Sigmoid colon (tissue), 7 donors: ENCODE measurements at places on chromosomes 13 and 19. TPM values are rescaled to one million over a fixed set of nuclear protein-coding genes. Genes with fewer than 3 reads are reported as not detected.
A peak's percentile ranks its signal among the peaks of the same experiment; 100 is the strongest.

DNA sequence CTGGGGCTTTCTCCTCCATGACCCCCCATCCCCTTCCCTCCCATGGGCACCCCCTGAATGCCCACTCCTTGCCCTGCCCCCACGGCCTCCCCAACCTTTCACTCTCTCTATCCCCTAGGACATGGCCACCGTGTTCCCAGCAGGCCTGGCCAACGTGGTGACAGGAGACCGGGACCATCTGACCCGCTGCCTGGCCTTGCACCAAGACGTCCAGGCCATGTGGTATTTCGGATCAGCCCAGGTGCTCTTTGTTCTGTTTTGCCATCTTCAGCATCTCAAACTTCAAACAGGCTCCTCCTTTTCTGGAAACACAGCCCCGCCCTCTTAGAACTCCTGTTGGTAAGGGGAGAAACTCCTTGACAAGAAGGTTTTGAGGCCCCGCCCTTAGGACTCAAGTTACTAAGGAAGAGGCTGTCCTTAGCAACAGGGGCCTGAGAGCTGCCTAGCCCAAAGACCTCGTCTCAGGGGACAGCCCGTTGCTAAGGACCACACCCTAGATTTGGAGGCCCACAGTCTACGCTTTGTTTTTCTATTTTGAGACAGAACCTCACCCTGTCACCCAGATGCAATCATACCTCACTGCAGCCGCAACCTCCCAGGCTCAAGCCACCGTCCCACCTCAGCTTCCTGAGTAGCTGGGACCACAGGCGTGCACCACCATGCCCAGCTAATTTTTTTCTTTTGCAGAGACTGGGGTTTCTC, 5.1 kb upstream of the FLT3LG start:
- H3K27ac ChIP-seq: peak overlapping the region; percentile 73
- H3K4me3 ChIP-seq: no peak overlapping the region
- H3K4me1 ChIP-seq: peaks cover 5% of the 10 kb centered on the region
- no peaks in the 10 kb centered on the region for H3K27me3 ChIP-seq
- DNase-seq: peak; percentile 91

Gene TDRD12
- total RNA-seq: not detected

Gene ASF1B
- 2.0 TPM for total RNA-seq

DNA sequence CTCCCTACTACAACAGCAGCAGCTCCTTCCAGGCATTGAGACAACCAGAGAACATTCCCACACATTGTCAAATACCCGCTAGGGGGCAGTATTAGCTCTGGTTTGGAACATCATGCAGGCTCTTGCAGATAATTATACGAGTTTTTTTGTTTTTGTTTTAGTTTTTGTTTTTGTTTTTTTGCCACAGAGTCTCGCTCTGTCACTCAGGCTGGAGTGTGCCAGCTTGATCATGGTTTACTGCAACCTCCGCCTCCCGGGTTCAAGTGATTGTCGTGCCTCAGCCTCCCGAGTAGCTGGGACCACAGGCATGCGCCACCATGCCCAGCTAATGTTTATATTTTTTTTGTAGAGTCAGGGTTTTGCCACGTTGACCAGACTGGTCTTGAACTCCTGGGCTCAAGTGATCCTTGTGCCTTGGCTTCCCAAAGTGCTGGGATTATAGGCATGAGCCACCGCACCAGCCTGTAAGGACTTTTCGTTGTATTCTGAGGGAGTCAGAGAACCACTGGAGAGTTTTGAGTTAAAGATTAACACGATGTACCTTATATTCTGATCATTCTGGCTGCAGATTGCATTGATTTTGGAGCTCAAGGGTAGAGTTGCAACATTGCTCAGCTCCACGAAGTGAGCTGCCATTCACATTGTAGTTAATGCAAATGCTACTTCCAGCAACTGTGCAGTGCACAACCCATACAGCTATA, 41.7 kb upstream of the CEACAM20 start:
- no peaks in the 10 kb centered on the region for H3K4me1 ChIP-seq
- no peaks in the 10 kb centered on the region for H3K36me3 ChIP-seq
- no peaks in the 10 kb centered on the region for H3K27me3 ChIP-seq
- no peak overlapping the region for H3K4me3 ChIP-seq

Gene GRWD1
- 12.5 TPM for total RNA-seq

DNA sequence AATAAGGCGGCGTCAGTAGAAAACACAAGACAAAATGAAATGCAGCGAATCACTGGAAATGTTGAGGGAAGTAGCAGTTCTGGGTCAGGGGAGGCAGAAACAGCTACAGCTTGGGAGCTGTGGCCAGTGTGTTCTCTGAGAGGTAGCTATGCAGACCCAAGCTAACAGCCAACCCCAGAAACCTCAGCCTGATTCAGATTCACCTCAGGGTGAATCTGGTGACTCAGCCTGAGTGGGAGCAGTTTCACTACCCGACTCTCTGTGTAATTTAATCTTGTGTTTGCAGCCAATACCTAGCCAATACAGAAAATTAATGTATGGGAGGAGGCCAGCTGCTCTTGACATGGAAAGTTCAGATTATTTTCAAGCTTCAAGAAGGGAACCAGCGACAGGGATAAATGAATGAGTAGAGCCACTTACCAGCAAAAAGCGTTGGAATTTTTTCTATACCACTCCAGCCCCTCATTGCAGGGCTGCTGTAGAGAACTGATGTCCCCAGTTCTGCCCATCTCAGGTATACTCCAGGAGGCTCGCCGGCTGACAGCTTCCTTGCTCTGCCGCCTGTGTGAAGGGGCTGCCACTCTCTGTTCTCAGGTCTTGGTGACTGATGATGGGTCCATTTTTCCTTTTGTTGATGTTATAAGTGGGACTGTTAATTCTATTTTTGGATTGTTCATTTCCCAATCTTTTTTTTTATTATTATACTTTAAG, 8.9 kb downstream of the IGFL3 start:
- H3K36me3 ChIP-seq: no peaks in the 10 kb centered on the region
- no peaks in the 10 kb centered on the region for H3K27me3 ChIP-seq
- H3K27ac ChIP-seq: peak overlapping the region; percentile 47

Gene ZNF682
- 2.5 TPM for total RNA-seq

GRCh38 chr13:63408331-63409189, 1992.9 kb upstream of the PCDH20 start:
- H3K4me1 ChIP-seq: peaks cover 8% of the 10 kb centered on the region
- no peak overlapping the region for H3K4me3 ChIP-seq
- H3K27ac ChIP-seq: no peak overlapping the region
- DNase-seq: no peak

DNA sequence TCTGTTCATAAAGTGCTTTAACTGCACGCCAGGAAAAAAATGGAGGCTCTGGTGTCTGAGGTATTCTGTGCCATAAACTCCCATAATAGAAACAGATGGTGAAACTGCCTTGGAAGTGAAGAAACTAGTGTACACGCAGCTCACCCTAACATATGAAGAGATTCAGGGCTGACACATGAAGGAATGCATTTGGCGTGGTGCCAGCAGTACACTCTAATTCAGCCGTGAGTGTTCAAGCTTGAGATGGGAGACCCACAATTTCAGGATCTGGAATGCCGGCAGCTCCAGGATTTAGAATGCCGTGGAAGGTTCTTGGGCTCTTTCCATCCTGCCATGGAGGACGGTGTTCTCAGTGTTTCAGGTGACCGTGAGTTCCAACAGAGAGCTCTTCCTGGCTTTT, 478.4 kb downstream of the TSHZ3 start:
- H3K27ac ChIP-seq: no peak overlapping the region
- DNase-seq: no peak

Gene CD320
- 29.9 TPM for total RNA-seq

DNA sequence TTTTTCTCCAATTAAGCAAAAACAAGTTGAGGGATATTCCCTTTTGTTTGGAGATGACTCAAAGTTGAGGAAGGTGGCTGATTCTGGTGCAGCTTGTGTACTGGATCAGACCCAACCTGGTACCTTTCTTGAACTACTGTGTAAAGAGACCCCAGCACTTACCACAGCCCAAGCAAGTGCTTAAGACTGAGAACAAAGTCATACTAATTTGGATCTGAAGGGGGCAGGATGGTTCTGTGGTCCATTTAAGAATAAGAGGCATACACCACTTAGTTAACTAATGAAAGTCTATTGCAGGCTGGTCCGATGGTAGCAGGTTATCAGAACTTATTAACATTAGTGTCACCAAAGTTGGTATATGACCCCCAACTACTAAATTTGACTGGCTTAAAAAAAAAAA, 6.3 kb downstream of the THSD1 start:
- H3K4me1 ChIP-seq: no peaks in the 10 kb centered on the region
- no peaks in the 10 kb centered on the region for H3K27me3 ChIP-seq
- H3K36me3 ChIP-seq: no peaks in the 10 kb centered on the region
- no peak overlapping the region for H3K27ac ChIP-seq
- no peak for DNase-seq

GRCh38 chr13:21232196-21232595, 55.7 kb downstream of the MRPL57 start:
- no peak overlapping the region for H3K27ac ChIP-seq
- no peak overlapping the region for H3K4me3 ChIP-seq
- H3K4me1 ChIP-seq: no peaks in the 10 kb centered on the region
- H3K36me3 ChIP-seq: no peaks in the 10 kb centered on the region

DNA sequence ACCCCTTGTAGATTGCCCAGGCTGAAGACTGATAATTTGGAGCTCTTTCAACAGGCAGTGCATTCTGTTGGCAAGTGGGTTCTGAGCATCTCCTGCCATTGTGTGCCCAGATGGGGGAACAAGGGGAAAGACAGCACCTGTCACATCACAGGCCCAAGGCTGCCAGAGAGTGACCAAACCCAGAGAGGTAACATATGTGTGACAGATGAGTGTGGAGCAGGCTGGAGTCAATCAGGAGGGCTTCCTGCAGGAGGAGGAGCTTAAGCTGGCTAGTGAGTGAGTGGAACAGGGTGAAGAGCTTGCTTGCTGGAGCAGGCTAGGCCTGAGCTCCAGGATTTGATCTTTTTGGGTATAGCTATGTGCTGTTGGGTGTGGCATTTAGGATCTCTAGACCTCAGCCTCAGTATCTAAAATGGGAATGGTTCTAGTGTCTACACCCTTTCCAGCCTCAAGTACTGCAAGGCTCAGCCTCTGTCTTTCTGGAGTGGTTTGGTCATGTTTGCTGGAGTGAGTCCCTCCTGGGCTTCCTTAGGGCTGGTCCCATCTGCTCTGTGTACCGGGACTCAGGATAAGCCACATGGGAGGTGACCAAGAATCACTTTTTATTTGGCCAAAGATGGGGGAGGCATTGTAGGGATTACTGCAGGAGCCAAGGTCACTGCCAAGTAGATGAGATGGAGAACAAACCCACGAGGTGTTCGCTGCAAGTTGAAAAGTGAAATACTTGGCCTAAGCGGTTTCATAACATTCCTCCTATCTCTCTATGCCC, 152.4 kb upstream of the TSHZ3 start:
- H3K27me3 ChIP-seq: no peaks in the 10 kb centered on the region
- no peak overlapping the region for H3K27ac ChIP-seq
- DNase-seq: no peak
- no peaks in the 10 kb centered on the region for H3K4me1 ChIP-seq
- H3K4me3 ChIP-seq: no peak overlapping the region
- H3K36me3 ChIP-seq: no peaks in the 10 kb centered on the region

- no peak overlapping the region for H3K4me3 ChIP-seq
- H3K36me3 ChIP-seq: no peaks in the 10 kb centered on the region
- no peak for DNase-seq
Measured at GRCh38 chr13:24709186-24709913, 29.1 kb downstream of the ATP12A start.

- peaks cover 20% of the 10 kb centered on the region for H3K4me1 ChIP-seq
- H3K27ac ChIP-seq: peak overlapping the region; percentile 86
- DNase-seq: peak; percentile 97
- H3K27me3 ChIP-seq: no peaks in the 10 kb centered on the region
- no peaks in the 10 kb centered on the region for H3K36me3 ChIP-seq
- H3K4me3 ChIP-seq: peak overlapping the region; percentile 47
Measured at GRCh38 chr19:48795055-48795684, 15.7 kb downstream of the BCAT2 start.

DNA sequence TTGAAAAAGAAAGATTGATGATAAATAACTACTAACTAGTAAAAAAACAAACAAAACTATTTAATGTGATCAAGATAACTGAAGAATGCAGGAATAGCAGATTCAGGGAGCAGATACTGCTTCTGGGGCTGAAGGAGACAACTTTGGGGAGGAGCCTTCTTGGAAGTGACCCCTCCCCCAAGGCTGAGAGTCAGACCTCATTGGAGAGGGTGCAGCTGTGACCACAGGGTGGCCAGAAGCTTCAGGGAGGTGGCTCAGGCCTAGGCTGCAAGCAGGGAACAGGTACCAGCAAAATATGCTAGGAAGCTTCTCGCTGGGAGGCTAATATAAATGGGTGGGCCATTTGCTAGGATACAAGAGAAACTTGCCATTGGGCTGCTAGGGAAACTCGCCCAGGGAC, 149.9 kb downstream of the MYO16 start:
- no peaks in the 10 kb centered on the region for H3K27me3 ChIP-seq
- no peak overlapping the region for H3K27ac ChIP-seq
- no peak for DNase-seq

Gene CALR3
- total RNA-seq: not detected

DNA sequence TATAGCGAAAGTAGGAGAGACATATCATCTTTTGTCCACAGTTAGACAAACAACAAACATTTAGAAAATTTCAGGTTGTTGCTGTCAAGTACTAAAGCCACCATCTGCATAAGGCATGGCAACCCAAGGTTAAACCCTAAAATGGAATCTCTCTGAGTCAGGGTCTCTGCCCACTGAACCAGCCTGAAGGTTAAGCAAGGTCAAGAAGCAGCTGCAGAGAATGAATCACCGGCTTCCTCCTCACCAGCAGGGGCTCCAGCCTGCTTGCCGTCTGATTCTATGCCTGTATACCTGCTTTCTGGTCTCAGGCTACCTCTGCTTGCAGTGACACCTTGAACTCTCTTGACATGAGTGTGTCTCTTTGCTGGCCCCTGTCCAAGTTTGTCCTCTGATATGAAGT, 726.2 kb upstream of the SGCG start:
- H3K27me3 ChIP-seq: no peaks in the 10 kb centered on the region
- no peak overlapping the region for H3K4me3 ChIP-seq
- H3K36me3 ChIP-seq: no peaks in the 10 kb centered on the region
- no peak for DNase-seq
- no peak overlapping the region for H3K27ac ChIP-seq

- H3K36me3 ChIP-seq: no peaks in the 10 kb centered on the region
- H3K4me1 ChIP-seq: no peaks in the 10 kb centered on the region
- no peak overlapping the region for H3K27ac ChIP-seq
- DNase-seq: peak; percentile 37
- H3K4me3 ChIP-seq: no peak overlapping the region
Measured at GRCh38 chr13:113371061-113371460, 7.1 kb upstream of the GRTP1 start.

DNA sequence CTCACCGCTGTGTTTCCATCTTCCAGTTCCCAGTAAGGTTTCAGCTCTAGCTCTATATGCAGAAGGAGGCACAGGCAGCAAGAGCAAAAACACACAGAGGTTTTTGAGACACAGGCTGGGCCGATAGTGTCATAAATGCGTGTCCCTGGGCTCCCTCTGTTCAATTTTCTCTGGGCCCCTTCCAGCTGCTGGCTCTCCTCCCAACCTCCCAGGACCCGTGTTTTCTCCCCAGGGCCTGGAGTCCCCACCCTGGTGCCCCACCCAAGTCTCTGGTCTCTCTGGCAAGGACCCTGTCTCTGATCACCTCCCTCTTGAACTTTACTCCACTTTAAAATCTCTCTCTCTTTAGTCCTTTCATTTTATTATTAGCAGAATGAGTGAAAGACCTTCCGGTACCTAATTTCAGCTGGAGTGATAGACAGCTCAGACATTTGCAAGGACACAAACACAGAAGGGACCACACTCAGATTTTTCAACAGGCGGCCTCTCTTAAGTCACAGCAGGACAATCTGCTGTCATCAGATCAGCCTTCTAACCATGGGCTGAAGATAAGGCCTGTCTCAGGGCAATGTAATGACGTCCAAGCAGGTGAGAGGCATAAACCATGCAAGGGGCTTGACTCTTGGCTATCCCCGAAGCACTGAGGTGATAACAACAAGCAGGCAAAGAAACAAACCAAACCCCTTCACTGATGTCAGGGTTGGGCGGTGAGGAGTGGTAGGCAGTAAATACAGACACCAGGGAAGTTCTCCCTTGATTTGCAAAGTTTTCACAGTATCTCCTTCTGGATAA, 190.0 kb upstream of the IRS2 start:
- H3K27ac ChIP-seq: no peak overlapping the region
- no peak overlapping the region for H3K4me3 ChIP-seq
- H3K27me3 ChIP-seq: no peaks in the 10 kb centered on the region
